Left renal cortex interstitium (tissue), 4 donors: ENCODE measurements at places on chromosomes 5 and 9.

DNA sequence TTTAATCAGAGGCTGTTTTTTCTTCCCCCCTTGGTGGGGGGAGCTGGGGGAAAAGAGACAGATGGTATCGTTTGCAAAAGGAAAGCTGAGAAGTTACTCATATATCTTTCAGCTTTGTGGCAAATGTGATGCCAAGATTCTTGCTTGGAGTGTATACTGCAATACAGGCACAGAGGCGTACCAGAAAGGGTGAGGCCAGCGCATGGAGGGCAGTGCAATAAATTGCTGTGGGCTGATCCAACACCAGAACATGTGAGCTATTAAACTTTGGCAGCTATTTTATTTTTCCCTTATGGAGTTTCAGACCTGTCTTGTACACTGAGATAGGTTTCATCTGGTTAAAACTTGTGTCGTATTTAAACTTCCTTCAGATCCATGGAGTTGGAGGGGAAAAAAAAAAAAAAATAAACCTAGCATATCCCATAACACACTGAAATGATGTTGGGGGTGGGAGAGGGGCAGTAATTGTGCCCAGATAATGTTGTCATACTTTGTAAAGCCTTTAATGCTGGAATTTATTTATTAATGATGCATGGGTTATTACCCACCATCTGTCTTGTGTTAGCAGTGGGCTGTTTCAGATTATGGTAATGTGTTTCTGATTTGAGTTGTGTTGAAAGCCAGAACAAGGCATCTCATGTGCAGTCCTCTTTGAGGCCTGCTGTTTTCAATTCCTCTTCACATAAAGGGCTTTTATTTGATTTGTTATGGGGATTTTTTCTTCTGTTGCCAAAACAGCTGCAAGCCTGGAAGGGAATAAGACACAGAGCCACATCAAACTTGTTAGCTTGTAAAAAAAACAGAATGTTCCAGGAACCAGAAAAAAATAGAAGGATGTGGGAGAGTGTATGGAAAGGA is 891.3 kb downstream of the TLE1 start:
- DNase-seq: peak; percentile 78

DNA sequence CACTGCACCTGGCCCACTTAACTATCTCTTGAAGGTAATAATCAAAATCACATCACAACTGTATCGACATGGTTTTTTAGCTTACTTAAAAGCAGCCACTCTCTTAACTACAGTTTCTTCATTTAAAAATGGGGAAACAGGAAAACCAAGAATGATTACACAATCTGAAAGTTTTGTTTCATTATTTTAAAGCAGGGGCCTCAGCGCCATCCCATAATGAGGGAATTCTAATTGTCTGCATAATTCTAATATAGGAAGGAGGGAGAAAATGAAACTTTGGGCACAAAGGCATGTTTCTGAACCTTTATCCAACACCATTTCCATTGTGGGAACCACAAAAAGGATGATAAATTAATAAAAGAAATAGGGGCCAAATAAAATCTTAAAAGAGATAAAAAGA is 7.6 kb downstream of the HACD4 start:
- no peak for DNase-seq

- DNase-seq: no peak
Observed at GRCh38 chr5:143700994-143701393, 111.0 kb upstream of the HMHB1 start.

DNA sequence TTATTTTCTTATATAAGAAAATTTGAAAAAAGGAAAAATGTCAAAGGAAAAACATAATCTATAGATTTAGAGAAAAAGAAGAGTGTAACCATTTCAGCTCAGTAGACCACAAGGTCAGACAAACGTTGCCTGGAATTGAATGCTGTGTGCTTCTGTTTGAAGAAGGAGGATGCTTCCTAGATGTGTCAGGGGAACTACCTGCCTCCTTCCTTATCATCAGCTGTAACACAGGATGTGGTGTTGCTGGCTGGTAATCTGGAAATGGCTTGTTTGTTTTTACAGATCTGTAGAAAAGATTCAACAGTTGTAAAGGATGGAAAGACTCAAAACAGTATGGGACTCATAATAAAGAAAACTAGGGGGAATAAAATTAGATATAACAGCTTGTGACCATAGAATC is 160.7 kb upstream of the MEF2C start:
- no peak for DNase-seq

DNA sequence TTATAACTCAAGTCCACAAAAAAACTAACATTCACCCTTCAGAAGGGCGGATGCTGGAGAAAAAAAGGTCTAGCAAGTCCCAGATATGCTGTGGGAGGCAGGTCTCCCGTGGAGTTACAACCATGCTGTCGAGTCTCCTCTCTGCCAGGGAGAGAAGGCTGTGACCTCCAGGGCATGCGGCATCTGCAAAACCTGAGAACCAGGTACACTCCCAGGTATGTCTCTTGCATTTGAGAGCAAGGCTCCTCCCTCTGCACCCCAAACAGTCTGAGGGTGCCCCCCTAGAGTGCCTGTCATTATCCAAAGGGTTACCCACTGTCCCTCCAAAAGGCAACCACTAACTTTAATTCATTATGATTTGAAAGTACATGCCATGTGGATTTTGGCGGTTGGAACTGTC is 134.0 kb downstream of the IRX2 start:
- DNase-seq: no peak
